ENCODE measurements at places on chromosomes 3 and 15.
A peak's percentile ranks its signal among the peaks of the same experiment; 100 is the strongest.

GRCh38 chr3:172808969-172809546, 58.5 kb downstream of the ECT2 start:
- DNase-seq = no peak

GRCh38 chr3:63538919-63539318, 113.6 kb upstream of the SNTN start:
- no peak for DNase-seq

GRCh38 chr15:31503758-31504461, 177.3 kb downstream of the KLF13 start:
- no peak for DNase-seq

- no peak for DNase-seq
Observed at GRCh38 chr3:72961752-72962151, 34.9 kb upstream of the PPP4R2 start.

GRCh38 chr3:178709051-178709450, 172.8 kb downstream of the KCNMB2 start:
- no peak for DNase-seq

DNA sequence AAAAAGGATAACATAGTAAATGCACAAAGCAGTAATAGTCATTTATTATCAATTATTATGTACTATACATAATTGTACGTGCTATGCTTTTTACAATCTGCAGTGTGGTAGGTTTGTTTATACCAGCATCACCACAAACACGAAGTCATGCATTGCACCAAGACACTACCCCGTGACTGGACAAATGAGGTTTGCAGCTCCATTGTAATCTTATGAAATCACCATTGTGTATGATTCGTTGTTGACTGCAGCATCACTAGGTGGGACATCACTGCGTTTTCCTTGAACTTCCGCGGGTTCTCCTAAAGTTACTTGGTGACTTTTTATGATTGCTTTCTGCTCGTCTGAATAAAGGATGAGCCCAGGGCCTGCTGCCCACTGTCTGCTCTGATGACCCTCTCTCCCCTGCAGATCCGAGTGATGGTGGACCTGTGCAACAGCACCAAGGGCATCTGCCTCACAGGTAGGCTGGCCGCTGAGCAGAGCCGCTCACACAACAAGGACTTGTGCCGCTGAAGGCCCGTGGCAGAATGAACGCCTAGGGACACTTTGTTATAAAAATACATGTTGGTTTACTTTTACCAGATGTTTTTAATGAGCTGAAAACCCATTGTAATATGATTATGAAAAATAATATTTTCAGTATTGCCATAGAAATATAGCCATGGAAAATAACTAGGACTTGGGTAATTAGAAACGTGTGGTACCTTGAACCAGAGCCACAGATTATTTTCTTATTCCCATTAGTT, 35.8 kb downstream of the GLDN start:
- DNase-seq = no peak

DNA sequence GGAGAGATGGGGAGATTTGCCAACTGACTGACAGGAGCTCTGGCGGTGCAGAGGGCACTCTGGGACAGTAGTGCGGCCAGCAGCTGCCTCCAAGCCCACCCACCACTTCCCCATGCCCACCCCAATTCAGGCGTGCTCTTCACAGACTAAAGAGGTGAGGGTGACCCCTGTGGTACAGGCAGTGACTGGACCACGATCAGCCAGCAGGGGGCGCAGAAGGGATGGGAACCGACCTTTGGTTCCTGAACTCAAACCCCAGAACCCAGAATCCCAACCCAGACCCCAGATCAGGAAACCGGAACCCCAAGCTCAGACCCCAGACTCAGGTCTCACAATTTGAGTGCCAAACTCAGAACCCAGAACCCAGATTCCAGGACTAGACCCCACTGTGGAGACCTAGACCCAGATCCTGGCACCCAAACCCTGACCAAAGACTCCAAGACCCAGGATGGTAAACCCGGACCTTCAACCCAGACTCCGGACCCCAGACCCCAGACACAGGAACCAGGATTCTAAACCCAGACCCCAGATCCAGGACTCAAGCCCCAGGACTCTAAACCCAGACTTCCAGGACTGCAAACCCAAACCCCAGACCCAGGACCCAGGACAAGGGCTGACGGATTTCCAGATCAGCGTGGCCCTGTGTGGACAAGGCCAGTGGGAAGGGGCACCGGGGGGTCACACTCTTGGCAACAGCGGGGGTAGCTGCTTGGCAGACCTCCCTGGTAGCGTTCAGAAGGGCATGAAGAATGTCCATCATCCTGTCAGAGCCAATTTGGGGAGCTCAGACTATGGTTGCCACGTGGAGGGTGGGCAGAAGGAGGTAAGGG, 3.7 kb upstream of the MYL3 start:
- peak; percentile 64 for DNase-seq

- no peak for DNase-seq
Observed at GRCh38 chr3:60363817-60364216, 887.4 kb downstream of the FHIT start.

GRCh38 chr15:25742041-25742730, 120.9 kb downstream of the ATP10A start:
- DNase-seq = no peak

DNA sequence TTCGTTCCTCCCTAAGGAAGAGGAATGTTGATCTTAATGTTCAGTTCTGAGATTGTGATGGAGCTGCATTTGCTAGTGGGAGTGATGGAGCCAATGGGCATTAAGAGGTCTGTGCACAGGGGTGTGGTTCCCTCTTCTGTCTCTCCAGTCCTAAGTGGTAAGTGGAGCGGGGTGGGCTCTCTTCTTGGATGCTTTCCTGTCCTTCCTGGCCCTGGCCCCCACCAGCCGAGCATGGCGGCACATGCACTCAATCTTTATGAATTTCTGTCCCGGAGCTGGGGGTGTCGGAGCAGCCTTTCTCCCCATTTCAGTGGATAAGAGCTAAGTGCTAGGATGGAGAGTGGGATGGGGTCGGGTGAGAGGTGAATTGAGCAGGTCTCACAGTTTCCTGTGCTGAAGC, 37.6 kb upstream of the ADCY5 start:
- no peak for DNase-seq

DNA sequence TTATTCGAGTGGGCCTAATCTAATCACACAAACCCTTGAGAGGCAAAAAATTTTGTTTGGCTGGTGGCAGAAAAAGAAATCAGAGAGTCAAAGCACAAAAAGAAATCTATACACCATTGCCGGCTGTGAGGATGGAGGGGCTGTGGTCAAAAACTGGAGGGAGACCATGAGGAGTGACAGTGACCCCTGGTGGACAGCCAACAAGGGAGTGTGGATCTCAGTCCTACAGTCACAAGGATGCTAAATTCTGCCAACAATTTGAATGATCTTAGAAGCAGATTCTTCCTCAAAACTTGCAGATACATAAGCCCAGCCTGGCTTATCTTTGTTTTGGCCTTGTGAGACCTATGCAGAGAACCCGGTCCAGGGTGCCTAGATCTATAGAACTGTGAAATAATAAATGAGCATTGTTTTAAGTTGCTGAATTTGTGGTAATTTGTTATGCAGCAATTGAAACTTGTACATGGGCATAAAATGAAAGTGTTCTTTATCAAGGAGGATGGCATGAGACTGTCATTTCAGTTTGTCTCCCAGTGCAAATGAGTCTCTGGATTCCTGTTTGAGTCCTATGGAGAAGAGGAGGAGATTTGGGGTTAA, 103.0 kb upstream of the ARHGEF26 start:
- no peak for DNase-seq

DNA sequence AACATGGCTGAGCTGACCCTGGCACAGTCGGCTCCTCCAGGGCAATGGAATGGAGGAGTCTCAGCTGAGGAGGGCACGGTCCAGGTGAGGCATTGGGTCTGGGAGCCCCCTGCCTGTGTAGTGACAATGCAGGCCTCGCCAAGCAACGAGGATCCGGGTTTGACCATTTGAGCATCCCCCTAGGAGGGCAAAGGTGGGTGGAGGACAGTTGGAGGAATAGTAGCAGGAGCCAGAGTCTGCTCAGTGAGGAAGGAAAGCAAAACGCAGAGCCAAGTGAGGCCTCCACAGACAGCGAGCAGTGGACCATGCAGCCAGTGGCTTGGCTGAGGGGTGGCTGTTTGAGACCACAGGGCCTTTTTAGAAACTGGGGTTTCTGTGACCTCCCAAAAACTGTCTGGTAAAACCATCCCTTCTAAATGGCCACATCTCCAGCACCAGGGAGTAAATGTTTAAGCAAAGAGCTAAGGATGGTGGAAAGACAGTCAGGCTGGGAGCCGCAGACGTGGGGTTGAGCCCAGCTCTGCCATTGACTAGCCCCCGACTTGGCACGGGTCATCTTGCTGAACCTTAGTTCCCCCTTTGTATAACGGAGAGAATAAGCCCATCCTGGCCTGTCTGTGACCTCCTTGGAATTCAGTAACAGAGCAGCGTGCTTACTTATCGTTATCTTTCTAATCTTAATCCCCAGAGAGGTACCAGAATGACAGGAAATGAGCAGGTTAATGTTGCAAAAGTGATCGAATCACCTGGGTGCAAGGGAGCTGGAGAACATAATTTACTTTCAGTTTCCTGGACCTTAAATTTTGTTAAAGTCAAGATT, 46.8 kb downstream of the CMTM6 start:
- no peak for DNase-seq

DNA sequence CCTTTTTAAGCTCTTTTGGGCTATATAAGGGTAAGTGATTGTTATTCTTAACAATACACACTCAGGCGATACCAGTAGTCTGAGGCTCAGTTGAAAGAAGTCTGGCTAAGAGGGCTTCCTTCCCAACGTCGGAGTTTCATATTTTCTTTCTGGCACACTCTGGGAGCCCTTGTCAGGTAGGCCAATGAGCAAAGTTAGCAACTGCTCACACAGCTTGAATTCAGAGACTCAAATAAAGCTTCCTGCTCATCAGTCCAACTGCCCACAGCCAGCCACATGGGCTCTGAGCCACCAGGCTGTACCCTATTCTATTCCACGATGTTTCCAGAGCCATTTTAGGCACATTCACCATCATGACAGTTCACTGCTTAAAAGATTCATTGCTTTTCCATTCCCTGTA, 155.1 kb upstream of the TBL1XR1 start:
- no peak for DNase-seq

DNA sequence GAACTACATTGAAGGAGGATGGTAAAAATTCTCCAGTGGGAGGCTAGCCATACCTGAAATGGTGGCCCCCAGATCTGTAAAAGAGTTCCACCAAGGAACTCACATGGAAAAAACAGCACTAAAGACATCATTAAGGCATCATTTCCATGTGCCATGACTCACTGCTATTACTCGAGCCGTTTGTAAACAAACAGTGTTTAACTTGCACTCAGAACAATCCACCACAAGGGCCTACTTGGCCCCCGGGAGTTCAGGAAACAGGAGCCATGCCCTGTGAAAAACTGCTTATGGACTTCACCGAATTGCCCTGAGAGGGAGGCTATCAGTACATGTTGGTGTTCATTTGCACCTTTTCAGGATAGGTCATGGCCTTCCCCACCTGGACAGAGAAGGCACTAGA, 18.2 kb downstream of the CCR4 start:
- no peak for DNase-seq

- no peak for DNase-seq
Observed at GRCh38 chr3:107063351-107063750, 313.9 kb upstream of the CCDC54 start.

DNA sequence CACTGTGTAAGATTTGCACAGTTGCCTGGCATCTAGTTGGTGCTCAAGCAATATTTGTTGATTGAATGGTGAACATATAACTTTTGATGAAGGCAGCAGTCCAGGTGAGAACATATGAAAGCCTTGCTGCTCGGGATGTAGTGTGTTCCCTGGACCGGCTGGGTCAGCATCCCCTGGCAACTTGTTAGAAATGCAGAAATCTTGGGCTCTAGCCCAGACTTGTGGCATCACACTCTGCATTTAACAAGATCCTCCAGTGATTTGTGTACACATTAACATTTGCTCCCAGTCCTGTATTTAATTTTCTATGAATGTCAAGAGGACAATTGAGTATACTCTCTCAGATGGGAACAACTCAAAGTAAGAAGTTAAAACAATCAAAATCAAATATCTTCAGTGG, 69.0 kb upstream of the SAMMSON start:
- DNase-seq = no peak

- DNase-seq = no peak
Observed at GRCh38 chr3:62587579-62588031, 214.3 kb upstream of the FEZF2 start.

GRCh38 chr3:107251819-107252218, 125.4 kb upstream of the CCDC54 start:
- DNase-seq = no peak

- DNase-seq = no peak
Observed at GRCh38 chr3:185549122-185549521, 3.3 kb downstream of the LIPH start.

DNA sequence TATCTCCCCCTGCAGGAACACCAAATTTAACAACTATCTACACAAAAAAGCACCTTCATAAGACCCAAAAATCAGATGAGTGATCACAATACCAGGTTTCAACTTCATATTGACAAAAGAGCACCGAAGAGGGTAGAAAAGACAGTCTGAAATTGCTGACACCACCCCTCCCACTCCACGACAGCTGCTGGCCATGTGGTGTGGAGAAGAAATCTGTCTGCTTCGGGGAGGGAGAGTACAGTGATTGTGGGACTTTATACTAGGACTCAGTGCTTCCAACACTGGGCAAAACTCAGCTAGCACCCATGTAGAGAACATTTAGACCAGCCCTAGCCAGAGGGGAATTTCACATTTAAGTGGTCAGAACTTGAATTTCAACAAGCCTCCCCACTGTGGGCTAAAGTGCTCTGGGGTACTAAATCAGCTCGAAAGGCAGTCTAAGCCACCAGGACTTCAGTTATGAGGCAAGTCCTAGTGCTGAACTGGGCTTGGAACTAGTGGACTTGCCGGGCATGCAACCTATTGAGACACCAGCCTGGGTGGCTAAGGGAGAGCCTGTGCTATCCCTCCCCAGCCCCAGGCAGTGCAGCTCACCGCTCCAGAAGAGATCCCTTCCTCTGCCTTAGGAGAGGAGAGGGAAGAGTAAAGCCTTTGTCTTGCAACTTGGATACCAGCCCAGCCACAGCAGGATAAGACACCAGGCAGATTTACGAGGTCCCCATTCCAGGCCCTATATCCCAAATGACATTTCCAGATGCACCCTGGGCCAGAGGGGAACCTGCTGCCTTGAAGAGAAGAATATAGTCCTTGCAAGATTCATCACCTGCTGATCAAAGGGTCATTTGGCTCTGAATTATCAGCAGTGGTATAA, 44.6 kb upstream of the POU1F1 start:
- no peak for DNase-seq

DNA sequence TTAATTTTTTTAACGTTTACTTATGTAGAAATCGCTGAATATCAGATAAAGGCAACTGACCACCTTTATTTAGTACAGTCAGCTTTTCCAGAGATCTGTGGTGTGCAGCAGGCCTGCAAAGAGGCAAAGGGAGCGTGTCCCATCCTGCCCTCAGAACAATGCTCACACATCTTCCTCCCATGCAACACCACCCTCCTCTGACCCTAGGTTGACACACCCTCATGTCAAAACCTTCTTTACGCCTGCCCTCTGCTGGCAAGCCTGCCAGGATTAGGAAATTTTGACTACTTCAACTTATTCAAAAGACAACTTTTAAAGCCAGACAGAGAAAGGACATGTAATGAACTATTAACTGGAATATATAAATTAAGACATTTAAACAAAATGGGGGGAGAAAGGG, 513.7 kb downstream of the FOXP1 start:
- DNase-seq = peak; percentile 41

GRCh38 chr3:119644481-119644880, 15.9 kb downstream of the POPDC2 start:
- no peak for DNase-seq
